Fibroblast of upper back skin (primary cell): ENCODE measurements at places on chromosomes 3 and 15.
A peak's percentile ranks its signal among the peaks of the same experiment; 100 is the strongest.

- no peak for DNase-seq
These were observed 224.4 kb upstream of the ATP11B start for GRCh38 chr3:182568876-182569275.

- DNase-seq = peak; percentile 35
These were observed 163.6 kb downstream of the CTNNB1 start for GRCh38 chr3:41362638-41363559.

DNA sequence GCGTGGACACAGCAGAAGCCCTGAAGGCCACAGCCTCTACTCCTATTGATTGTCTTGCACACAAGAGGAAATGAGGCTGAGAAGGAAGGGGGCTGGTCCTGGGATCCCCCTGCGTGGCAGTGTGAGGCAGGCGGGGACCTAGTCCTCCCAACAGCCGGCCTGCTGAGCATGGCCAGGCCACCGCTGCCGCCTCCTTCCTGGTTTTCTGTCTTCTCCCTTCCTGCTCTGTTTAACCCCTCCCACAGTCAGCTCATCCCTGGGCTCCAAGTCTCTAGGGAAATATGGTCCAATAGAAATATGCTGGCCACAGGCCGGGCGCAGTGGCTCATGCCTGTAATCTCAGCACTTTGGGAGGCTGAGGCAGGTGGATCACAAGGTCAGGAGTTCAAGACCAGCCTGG lies 42.1 kb upstream of the HES1 start:
- DNase-seq = peak; percentile 33

- DNase-seq = no peak
These were observed 878.1 kb downstream of the SI start for GRCh38 chr3:164200053-164200823.

DNA sequence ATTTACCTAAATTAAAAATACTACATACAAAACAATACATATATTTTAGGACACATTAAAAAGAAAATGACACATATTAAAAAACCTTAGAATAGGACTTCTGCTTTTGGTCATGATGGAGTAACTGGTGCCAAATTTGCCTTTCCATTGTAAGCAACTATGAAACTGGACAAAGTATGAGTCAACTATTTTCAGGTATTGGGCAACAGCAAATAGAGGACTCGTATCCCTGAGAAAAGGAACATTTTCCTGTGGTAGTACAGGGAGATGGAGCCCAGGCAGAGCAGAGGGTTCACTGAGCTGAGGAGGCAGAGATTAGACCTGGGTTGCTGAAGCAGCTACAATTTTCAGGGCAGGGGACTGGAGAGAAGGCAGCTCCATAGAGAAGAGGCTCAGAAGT lies 14.7 kb downstream of the CCR1 start:
- no peak for DNase-seq

GRCh38 chr3:127717357-127718244 lies 44.8 kb downstream of the ABTB1 start:
- peak; percentile 86 for DNase-seq

DNA sequence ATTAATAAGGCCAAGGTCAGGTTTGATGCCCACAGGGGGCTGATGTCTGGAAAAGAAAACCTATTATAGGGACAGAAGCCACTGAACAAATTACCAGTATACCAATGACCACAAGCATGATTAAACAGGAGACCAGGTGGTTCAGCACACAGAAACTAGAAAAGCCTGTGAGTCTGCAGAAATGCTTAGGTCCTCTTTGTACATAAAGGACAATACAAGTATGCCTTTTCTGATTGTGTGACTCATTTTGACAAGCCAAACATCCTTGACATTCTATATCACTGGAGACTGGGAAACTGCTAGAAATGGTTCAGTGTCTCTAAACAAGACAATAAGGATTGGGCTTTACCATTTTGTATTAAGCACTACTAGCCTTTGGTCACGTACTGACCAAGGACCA lies 113.2 kb upstream of the MYO5C start:
- DNase-seq = no peak

DNA sequence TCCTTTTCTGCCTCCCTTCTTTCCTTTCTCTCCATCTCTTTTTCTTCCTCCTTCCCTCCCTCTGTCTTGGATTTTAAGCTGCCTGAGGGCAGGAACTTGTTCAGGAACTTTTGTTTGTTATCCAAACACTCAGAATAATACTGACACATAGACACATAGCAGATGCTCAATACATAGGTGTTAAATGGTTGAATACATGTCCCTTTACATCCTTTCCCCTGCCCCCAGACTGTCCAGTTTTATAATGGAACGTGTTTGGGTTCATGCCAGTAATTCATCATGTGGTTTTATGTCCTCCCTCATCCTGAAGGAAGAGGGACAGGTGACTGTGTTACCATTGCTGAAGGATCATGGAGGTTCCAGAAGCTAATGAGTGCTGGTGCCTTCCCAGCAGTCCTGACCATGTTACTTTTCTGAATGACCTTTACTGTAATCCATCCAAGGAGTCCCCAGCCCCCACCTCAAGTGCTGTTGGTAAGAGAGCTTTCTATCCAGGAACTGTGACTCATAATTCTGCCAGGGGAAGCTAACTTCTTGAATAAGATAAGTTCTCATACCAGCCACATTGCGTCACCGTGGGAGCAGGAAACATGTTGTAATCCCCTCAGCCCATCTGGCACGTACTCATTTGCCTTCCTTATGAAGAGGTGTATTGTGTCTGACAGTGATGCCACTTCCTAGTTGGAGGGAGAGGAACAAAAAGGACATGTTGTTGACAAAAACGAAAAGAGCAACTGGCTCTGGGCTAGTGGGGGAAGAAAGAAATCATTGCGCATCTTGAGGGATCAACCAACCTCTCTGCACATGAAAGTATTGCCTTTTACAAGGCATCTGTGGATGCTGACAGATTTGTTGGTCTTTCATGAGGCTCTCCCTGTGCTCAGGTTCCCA lies 52.4 kb downstream of the IL1RAP start:
- peak; percentile 100 for DNase-seq

GRCh38 chr3:87696124-87697013 lies 362.4 kb downstream of the CGGBP1 start:
- no peak for DNase-seq

DNA sequence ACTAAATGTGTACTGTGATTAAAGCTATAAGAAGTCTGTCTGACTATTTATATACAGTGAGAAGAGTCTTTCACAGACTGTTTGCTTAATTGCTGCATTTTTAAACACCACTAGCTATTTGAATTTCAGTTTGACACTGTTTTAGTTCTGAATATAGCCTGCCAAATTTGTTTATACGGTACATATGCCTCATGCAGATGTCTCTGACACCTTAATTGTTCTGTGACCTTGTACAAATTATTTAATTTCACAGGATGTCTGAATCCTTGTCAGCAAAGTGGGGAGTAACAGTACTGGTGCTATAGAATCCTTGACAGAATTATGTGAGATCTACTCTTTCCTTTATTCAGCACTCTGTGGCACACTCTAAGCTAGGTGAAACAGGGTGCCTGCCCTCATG lies 125.5 kb downstream of the MBNL1 start:
- DNase-seq = no peak

DNA sequence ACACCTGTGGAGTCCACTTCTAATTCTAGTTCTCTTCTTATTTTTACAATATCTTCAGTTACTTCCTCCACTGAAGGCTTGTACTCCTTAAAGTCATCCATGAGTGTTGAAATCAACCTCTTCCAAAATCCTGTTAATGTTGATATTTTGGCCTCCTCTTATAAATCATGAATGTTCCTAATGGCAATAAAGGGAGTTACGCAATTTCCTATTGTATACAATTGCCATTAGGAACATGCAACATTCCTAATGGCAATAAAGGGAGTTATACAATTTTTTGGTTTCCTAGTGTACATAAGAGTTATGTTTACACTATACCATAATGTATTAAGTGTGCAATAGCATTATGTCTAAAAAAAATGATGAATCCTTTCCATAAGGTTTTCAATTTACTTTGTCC lies 9.2 kb upstream of the TIGIT start:
- no peak for DNase-seq

DNA sequence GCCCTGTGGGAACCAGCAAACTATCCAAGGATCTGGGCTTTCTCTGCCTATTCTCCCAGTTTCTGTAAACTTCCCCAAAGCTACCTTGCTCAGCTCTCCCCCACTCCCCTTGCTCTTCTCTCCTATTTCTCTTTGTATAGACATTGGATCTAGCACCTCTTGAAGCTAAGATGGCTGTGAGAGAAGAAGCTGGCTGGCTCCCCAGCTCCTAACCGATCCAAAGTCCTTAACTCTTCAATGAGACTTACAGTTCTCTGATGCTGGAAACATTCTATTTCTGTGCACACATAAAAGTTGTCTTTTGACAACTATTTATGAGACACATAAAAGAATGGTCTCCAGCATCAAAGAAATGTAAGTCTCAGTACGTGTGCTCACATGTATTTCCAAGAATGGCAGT lies 70.6 kb upstream of the C3orf80 start:
- no peak for DNase-seq

DNA sequence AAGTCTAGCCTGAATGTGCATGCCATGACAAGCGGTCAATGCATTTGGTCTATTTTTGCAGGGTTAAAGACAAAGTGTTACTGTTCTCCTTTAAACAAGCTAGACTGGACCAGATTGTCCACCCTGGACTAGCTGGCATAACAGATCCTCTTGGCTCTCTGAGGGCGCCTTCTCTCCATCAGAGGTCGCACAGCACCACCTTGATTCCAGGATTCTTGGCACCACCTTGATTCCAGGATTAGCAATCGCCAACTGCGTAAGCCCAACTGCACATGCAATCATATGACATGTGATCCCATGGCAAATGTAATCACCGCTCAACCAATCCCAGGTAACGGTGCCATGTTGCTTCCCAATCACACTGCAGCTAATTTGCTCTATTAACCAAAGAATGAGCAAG lies 98.6 kb downstream of the OXNAD1 start:
- DNase-seq = no peak

DNA sequence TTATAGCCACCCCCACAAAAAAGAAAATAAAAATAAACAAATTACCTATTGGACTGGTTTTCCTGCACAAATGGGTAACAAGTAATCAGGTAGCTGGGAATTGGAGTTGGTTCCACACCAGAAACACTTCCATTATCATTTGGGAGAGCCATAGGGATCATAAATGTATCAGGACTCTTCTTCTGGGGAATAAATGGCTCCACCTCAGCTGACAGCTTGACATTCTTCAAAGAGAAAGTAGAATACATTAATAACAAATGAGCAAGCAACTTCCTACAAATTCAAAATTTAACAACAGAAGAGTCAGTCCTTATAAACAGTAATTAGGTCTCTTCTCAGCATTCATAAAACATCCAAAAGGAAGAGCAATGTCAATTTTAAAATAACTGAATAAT lies 8.7 kb downstream of the SECISBP2L start:
- DNase-seq = no peak

- peak; percentile 53 for DNase-seq
These were observed 2.5 kb upstream of the LPP start for GRCh38 chr3:188151438-188151837.

- no peak for DNase-seq
These were observed 5.7 kb upstream of the CHRNA3 start for GRCh38 chr15:78626381-78626995.

- DNase-seq = no peak
These were observed 36.3 kb downstream of the NGRN start for GRCh38 chr15:90301707-90302300.

- no peak for DNase-seq
These were observed 172.4 kb downstream of the CNTN3 start for GRCh38 chr3:74442068-74442467.

DNA sequence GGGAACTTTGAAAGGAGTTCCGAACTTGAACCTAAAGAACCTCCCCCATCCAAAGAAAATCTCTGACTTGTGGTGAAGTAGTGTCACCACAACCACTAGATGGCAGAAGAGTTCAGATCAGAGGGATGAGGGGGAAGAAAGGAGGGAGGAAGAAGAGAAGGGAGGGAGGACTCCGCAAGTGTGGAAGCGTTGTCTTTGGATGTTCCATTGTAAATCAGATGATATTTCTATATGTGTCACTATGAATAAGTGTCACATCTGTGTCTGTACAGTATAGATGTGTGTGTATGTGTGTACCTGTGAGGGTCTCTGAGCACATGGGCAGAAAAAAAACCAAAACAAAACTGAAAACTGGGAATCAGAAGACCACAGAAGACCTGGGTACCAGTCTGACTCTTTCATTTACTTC lies 16.9 kb downstream of the SLC24A1 start:
- DNase-seq = peak; percentile 82

GRCh38 chr3:186096290-186096689 lies 12.6 kb downstream of the ETV5 start:
- DNase-seq = no peak

GRCh38 chr3:50806806-50807205 lies 132.1 kb downstream of the DOCK3 start:
- no peak for DNase-seq

DNA sequence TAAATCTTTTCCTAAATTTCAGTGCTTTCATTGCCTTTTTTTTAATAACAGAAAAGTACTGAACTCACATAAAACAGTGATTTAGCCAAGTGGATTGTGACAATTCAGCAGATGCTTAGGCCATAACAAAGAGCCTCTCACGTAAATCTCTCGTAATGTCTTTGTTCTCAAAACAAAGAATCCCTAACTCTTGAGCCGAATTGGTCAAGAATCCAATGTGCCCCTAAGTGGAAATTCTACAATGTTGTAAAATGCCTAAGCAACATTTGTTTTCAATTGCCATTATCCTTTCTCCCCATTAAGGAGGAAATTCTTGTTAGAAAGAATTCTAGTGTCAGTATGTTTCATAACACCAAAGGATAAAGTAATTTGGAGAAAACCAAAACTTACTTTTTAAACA lies 235.7 kb upstream of the THBS1 start:
- DNase-seq = peak; percentile 76

DNA sequence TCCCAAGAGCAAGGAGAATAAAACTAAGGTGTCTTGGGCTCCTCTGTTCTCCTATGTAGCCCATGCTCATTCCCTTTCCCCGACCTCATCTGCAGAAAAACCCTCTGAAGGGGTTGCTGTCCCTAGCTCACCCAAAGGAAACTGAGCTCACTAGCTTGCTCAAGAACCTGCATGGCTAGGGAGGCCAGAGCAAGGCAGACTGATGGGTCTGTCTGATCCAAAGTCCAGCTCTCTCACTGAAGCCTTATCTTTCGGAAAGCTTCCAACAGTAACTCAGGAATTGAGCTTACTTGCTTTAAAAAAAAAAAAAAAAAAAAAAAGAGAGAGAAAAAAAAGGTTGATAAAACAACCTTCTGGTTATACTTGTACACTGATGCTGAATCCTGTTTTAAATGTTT lies 141.4 kb upstream of the TOPAZ1 start:
- no peak for DNase-seq

- no peak for DNase-seq
These were observed 72.7 kb downstream of the UBE2E2 start for GRCh38 chr3:23275814-23276213.

- DNase-seq = no peak
These were observed 166.0 kb downstream of the TP63 start for GRCh38 chr3:189797103-189797750.

- no peak for DNase-seq
These were observed 53.7 kb upstream of the KY start for GRCh38 chr3:134704556-134704955.

- no peak for DNase-seq
These were observed 15.2 kb upstream of the RARRES1 start for GRCh38 chr3:158747417-158747816.

GRCh38 chr3:197961582-197961945 lies 1.5 kb downstream of the LMLN start:
- DNase-seq = no peak

GRCh38 chr3:164418414-164418813 lies 659.9 kb downstream of the SI start:
- peak; percentile 10 for DNase-seq
